ENCODE measurements at places on chromosomes 1 and 21.

DNA sequence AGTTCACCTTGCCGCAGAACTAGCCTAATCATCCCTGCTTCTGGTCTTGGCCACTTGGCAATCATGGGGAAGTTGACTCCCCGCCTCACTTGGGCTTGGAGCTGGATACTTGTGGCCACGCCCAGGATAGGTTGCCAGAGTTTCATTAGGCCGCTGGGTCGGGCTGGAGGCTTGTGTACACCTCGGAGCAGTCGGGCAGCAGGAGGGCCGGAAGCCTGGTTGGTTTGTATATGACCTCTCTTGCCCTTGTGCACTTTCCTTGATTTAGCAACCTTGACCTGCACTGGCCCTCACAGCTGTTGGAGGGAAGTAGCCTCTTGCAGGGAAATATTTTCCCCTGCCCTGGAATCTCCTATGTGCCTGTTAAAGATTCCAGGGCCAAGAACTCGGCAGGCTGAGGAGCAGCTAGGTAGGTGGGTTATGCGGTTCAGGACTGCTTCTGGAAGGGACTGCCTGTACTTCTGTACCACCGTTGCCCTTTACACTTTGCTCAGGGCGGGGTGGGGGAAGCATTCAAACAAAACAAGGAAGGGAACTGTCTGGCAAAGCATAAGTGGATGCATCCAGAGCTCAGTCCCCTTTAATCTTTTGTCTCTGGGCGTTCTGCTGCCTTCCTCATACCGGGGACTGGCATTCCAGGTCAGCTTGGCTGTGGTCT is 83.5 kb downstream of the UCK2 start:
- DNase-seq, result no peak

GRCh38 chr1:182674346-182675246 is 9.8 kb downstream of the RGS8 start:
- no peak for DNase-seq

- no peak for DNase-seq
Measured at GRCh38 chr1:70892140-70892539, 155.5 kb downstream of the PTGER3 start.

- DNase-seq, result peak; percentile 63
Measured at GRCh38 chr1:54287176-54287650, 87.2 kb downstream of the MRPL37 start.

DNA sequence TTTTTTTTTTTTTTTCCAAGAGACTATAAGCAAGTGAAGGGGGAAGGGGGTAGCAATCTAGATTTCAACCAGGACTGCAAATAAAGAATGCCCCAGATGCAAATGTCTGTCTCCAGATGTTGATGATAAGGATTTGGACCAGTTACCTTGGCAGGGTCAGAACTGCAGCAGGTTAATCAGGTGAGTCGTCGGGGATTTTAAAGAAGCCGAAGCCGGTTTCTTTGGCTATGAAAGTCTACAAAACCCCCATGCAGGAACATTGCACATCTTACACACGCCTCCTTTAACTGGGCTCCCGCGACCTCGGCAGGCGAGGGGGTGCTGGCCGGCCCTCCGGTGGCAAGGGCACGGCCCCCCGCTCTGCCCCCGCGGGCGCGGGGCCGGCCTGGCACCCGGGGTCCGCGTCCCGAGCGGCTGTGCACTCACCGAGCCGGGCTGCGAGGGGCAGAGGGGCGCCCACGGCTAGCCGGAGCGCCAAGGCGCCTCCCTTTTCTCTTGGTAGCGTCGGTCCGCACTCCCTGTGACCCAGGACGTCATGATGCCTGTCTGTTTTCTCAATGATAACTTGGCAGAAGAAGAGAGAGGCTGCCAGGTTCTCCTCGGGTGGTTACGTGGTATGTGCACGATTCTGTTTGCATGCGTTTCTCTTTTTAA is 366.3 kb upstream of the ESRRG start:
- peak; percentile 93 for DNase-seq

GRCh38 chr21:46606427-46606813 is 1.5 kb upstream of the S100B start:
- DNase-seq, result no peak

- no peak for DNase-seq
Measured at GRCh38 chr1:36151134-36151844, 2.0 kb upstream of the TRAPPC3 start.

DNA sequence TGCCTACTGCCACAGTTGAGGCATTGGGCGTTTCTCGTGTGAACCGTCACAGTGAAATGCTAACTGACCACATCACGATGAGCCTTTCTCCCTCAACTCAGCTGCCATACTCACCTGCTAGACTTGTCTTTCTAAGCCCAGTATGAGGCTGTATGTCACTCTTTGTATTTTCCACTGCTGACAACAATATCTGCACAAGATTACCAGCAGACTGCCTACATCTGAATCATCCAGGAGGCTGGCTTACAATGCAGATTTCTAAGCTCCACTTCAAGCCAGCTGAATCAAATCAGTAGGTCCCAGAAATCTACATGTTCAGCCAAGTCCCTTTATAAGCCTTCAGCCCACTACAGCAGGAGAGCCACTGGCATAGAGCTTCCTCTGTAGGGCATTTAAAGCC is 355.0 kb upstream of the DUSP10 start:
- DNase-seq, result no peak

GRCh38 chr1:51299185-51299885 is 31.0 kb downstream of the TTC39A start:
- no peak for DNase-seq

GRCh38 chr21:32463889-32464300 is 51.4 kb downstream of the EVA1C start:
- peak; percentile 5 for DNase-seq

GRCh38 chr1:169193191-169193850 is 86.8 kb downstream of the ATP1B1 start:
- DNase-seq, result peak; percentile 41

DNA sequence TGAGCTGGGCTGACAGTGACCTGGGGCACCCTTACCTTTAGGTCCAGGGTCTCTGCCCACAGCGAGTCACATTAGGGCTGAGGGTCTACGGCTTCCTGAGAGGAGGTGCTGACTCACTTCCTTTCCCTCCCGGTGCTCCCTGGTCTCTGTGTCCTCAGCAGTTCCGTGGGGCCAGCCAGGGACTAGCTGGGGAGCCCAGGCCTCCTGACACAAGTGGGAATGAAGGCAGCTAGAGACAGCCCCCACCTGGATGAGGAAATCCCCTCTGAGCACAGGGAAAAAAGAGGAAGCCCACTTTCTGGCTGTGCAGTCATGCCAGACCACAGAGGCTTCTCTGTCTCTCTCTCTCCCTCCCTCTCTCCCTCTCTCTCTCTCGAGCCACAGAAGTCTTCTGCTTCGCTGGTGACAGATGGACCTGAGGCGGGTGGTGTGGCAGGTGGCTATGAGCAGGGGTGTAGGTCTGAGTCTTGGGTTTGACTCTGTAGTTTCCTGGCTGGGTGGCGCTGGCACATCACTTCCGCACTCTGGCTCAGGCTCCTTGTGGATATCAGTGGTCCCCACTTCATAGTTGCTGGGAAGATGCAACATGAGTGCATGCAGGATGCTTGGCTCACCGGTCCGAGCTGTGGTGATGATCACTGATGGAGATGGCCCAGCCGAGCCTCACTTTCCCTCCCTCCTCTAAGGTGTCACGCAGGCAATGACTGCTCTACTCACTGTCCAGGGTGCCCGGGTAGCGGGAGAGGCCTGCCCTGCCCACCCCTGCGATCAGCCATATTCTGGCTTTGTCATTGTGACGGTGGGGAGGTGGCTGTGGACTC is 3.5 kb downstream of the SLC66A1 start:
- peak; percentile 24 for DNase-seq

- no peak for DNase-seq
Measured at GRCh38 chr1:159289060-159289459, 13.1 kb upstream of the FCER1A start.

GRCh38 chr1:38009088-38009840 is 3.3 kb upstream of the UTP11 start:
- DNase-seq, result no peak

- DNase-seq, result no peak
Measured at GRCh38 chr1:30695439-30695841, 27.9 kb downstream of the MATN1 start.

DNA sequence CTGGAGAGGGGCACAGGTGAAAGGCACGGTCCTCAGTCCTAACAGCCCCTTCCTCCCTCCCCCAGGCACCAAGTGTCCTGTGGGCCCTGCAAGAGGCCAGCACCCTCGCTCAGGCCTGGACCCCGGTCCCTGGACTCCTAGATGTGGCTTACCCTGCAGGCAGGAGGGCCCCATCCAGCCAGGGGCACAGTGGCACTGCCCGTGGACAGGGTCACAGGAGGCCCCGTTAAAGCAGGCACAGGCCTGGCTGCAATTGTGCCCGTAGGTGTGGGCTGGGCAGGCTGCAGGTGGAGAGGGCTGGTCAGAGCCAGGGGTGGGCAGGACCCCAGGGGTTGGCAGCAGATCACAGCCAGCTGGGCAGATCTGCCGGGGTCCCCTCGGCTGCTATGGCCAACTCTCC is 44.5 kb downstream of the ARHGEF16 start:
- no peak for DNase-seq

GRCh38 chr1:65255035-65255655 is 54.2 kb upstream of the DNAJC6 start:
- peak; percentile 81 for DNase-seq

- DNase-seq, result no peak
Measured at GRCh38 chr1:103520822-103521221, 4.7 kb upstream of the RNPC3 start.

GRCh38 chr1:54474310-54475251 is 68.4 kb upstream of the SSBP3 start:
- peak; percentile 84 for DNase-seq

DNA sequence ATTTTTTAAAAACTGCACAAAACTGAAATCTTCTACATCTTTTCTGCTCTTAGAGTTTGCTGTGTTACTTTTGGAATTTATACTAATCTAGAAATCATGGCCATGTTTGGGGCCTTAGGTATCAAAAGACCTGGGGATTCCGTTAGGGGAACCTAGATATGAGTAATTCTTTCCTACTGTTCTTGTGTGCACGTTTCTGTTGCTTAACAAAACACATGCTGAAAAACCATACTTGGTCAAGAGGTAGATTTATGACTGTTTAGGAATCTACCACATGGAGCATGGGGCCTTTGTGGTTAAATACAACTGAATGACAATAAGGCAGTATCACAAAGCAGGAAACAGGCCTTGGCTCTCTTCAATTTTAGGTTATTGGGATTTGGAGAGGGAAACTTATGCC is 291.9 kb upstream of the USP25 start:
- DNase-seq, result no peak

GRCh38 chr1:57341721-57342120 is 82.1 kb downstream of the DAB1 start:
- DNase-seq, result no peak

DNA sequence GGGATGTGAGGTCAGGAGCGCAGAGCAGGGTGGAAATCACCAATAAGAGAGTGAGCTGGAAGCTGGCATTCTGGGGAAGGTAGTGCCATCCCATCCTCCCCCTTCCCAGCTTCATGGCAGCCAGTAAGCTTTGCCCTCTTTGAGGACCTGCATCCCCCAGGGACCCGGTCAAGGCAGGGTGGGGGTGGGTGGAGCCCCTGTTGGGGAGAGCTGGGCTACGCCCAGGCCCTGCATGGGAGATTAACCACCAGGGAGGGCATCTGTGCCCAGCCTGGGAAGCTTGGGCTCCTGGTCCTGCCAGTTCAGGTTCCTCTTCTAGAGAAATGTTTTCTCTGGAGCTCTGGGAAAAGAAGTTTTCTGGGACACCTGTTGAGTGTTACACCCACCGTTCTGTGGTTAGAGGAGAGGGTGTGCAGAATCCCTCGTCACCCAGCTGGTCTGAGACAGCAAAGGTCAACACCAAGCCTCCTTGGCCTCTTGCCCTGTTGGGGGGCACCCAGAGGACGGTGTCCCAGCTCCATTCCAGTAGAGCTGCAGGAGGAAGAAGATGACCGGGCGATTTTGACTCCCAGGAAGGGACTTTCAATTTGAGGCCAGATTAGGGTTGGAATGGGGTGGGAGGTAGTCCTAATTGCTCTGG is 30.1 kb upstream of the TENT5C start:
- DNase-seq, result no peak

- no peak for DNase-seq
Measured at GRCh38 chr21:33378081-33378480, 25.1 kb upstream of the IFNGR2 start.

DNA sequence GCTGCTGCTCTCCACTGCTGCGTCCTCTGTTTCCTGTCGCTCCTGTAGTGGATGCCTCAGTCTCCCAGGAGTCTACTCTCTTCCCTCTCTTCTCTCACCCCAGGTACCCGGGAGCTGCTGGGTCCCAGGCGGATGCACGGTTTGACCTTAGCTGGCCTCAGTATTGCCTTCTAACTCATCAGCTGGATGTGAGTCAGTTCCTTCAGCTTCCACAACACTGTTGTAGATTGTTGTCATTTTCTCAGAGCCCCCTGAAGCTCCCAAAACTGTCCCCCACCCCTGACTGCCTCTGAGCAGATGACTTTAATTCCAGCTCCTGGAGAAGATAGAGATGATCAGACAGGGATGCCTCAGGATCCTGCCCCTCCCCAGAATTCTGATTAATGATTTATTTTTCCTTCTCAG is 7.2 kb downstream of the CNIH3 start:
- no peak for DNase-seq

- peak; percentile 22 for DNase-seq
Measured at GRCh38 chr1:213457186-213457585, 406.1 kb downstream of the RPS6KC1 start.

DNA sequence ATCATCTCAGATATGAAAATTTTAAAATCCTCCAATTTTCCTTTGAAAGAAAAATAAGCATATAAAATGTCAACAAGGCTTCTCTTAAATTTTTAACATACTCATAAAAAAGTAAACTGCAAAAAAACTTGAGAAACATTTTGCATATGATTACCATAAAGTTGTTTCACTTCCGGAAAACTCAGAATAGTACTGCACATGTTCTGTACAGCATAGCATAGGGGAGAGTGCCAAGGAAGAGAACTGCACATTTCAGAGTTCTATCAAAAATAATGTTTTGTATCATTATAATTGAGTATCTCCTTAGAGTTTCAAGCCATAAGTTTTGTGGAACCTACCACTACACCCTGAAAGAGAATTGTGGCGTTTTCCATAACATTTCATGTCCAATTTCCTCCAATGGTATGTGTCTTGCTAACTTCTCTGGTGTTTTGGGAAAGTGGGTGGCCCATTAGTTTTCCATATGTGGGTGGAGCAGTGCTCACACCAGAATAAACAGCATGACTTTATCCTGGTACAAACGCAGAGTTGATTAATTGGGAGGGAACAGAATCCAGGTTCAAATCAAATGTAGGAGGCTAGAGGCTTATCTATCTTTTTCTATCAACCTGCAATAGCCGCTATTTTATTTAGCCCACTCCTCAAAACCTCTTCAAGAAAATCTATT is 430.9 kb downstream of the LMO4 start:
- DNase-seq, result no peak

GRCh38 chr1:87812871-87813577 is 484.3 kb downstream of the LMO4 start:
- DNase-seq, result no peak

GRCh38 chr21:46540087-46540710 is 64.7 kb downstream of the S100B start:
- no peak for DNase-seq

GRCh38 chr1:69982992-69983391 is 222.4 kb downstream of the LRRC40 start:
- DNase-seq, result no peak

GRCh38 chr1:184060316-184060715 is 8.8 kb downstream of the TSEN15 start:
- no peak for DNase-seq

- no peak for DNase-seq
Measured at GRCh38 chr1:162674034-162674608, 41.9 kb downstream of the DDR2 start.

GRCh38 chr1:11157867-11158266 is 31.3 kb upstream of the ANGPTL7 start:
- no peak for DNase-seq

Data from eye (tissue), 1 donor.